ENCODE measurements at places on chromosomes 3 and 15.

DNA sequence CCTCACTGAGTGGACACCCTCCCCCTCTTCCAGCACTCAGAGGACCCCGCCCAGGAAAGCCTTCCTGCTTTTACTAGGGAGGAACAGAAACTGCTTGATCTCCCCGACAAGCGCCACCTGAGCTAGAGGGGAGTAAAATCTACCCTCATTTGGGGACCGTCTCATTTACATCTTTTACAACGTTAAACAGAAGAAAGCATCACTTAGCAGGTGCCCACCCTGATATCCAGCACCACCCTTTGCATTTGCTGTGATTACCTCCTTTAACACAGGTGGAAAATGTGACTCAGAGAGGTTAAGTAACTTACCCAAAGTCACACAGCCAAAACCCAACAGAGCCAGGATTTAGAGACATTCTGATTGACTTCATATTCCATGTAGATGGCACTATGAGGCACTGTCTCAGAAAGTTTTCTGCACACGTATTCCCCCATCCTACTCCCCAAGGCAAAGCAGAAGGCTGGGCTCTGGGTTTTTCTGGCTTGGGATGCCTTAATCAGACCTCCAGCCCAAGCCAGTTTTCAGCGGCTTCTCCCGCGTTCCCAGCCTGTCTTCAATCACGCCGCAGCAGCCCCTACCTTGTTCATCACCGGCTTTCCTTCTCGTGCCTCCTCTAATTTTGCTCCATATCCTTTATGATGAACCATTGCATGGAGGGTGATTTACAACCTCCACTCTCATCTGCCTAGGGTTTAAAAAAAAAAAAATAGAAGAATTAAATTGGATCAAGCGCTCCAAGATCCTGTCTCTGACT is 314.6 kb upstream of the PROK2 start:
- peak; percentile 3 for DNase-seq

- DNase-seq = no peak
These were observed 58.2 kb downstream of the MEX3B start for GRCh38 chr15:81987628-81988027.

DNA sequence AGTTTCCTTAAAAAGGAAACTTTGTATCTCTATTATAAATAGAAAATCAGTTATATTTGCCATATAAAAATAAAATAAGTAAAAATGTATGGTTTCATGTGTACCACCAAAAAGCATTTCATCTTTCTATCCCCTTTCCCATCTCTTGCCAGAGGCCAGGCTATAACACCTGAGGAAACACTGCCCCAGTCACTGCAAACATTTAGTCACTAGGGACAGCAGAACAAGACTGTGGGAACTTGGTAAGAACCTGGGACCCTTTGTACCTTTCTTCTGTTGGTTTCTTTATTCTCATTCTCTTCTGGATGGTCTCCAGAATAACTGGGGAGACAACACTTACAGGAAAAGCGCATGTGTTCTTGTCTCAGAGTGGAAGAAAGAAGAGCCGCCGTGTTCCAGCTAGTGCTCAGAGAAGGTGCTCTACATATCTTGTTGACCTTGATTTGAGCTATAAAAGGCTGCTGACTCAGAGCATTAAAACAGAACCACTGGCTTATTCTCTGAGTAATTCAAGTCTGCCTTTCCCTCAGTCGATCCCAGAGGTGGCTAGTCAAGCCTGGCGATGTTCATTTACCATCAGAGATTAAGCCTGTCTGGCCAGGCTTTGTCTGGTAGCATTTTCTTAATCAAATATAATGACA is 361.6 kb downstream of the RBMS3 start:
- no peak for DNase-seq

DNA sequence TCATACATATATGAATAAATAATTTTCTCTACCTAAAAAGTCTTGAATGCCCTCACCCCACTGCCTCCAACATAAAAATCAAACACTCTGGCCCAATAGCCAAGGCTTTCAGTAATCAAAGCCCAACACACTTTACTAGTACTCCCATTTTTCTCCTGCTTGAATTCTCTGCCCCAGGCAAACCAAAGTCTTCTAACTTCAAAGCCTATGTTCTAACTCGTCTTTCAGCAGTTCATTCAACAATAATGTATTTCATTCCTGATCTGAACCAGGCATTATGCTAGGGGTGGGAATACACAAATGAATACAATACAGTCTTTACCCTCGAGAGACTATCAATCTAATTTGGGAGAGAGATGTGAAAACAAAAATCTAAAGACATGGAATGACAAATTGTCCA is 11.4 kb upstream of the ZNF592 start:
- DNase-seq = no peak

GRCh38 chr3:139123377-139124095 is 78.8 kb upstream of the PRR23C start:
- no peak for DNase-seq

DNA sequence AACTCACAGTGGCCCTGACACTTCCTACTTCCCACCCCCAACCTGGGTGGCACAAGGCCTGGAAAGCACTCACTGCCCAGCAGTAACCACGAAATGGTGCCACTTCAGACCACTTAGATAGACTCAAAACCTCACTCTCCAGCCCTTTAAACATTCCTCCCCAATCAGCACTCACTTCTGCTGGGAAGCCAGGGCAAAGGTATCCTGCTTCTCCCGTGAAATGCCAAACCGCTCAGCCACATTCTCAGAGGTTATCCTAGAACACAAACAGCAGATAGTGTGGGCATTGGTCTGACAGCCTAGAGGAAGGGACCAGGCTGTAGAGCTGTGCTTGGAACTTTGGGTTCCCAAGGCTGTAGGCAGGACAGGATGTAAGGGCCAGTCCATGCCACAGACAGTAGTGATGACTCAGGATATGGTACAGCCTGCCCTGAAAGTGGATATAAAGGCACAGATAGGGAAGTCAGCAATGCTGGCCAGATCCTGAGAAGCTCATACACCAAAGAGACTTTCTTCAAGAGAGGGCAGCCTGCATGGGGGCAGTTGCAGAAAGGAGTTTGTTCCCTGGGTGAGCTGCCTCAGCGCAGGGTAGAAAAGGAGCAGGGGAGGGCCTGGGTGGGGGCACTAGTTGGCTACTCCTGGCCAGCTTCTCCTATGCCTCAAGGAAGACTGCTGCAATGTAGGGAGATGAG is 9.2 kb downstream of the ACAA1 start:
- DNase-seq = no peak

- DNase-seq = no peak
These were observed 384.8 kb downstream of the C3orf38 start for GRCh38 chr3:88534534-88534933.

- DNase-seq = no peak
These were observed 97.2 kb downstream of the SEMA5B start for GRCh38 chr3:122930063-122930997.

GRCh38 chr3:72655131-72655551 is 193.1 kb downstream of the SHQ1 start:
- no peak for DNase-seq

DNA sequence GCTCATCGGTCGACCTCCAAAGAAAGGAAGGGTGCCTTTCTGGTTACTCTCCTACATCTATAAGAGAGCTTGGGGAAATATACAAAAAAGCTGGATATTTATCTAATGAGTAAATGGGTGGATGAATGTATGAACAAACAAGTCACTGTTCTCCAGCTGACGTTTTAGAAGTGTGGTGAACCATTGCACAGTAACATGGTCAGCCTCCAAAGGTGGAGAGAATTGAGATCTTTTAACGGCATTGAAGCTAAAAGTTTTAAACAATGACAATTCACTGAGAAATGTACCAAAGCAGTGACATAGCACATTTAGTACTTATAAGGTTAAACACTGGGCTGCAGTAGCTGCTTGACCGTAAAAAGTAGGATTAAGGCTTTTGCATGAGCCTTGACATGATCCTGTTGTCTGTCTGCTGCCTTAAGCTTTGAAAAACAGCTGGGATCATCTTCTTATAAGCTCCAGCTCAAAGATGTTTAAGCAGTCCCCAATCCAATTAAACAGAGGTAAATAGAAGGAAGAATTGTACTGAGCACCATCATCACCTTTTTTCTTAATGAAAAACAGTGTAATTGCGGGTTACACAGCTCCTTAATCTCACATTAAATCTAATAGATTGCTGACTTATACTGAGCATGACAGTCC is 222.9 kb downstream of the WDR72 start:
- DNase-seq = peak; percentile 41

DNA sequence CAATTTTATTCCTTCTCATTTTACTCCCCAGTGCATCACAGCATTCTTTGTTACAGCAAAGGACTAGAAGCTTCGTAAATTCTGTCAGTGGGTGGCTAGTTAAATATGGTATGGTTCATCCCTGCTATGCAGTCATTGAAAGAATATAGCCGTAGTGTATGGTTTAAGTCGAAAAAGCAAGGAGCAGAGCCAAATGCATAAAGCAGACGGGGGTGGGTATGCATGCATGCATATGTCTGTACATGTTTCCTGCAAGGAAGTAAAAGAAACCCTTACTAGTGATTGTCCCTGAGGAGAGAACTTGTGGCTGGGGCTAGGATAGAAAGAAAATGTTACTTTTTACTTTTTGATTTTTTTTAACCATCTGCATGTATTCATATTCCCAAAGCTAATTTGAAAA is 19.9 kb downstream of the RBP2 start:
- DNase-seq = no peak

- peak; percentile 70 for DNase-seq
These were observed 398.8 kb downstream of the MECOM start for GRCh38 chr3:169264711-169265110.

GRCh38 chr3:191649626-191650025 is 188.7 kb downstream of the PYDC2 start:
- DNase-seq = no peak

- DNase-seq = no peak
These were observed 56.8 kb downstream of the WNT7A start for GRCh38 chr3:13822871-13823585.

DNA sequence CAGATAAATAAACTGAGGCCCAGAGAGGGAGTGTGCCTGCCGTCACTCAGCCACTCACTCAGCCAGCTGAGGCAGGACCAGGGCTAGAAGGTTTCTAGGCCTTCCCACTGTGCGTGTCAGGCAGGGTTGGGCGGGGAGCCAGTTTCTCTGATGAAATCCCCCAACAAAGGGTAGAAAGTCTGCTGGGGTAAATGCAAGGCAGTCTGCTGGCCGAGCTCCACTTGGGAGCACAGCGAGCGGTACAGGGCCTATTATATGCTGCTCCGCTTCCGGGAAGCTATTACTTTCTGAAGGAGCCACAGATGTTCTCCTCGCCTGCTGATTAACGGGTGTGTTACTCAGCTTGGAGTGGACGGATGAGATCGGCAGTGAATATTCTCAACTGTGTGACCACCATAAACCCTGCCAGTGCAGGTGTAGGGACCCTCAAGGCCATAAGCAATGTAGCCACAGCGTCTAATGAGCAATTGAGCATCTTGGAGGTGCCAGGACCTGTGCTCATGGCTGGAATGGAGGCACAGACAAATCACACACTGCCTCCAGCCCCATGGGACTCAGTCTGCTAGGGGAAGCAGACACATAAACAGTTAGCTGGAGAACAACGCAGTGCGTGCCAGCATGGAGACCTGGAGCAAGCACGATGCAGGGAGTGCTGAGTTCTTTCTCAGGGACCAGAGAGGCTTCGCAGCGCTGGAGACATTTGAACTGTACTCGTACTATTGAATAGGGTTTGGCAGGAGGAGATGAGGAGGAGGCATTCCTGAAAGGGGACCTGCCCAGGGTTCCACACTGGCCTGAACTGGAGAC is 42.1 kb downstream of the CORO2B start:
- DNase-seq = peak; percentile 98

DNA sequence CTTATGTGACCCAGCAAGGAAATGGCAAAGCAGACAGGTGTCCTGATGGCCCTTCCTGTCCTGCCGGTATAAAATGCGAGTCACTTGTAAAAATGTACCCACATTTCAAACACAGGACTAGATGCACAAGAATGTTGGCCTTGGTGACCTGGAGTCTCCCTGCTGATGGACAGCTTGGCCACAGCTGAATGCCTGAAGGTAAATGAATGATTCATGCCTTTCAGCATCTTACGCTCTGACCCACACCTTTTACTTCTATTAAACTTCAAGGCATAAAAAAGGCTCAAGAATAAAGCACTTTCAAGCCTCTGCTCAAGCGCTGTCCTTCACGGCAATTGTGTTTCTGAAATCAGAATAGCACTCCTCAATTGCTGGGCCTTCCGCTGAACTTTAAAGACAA is 228.0 kb upstream of the SLCO3A1 start:
- DNase-seq = no peak

DNA sequence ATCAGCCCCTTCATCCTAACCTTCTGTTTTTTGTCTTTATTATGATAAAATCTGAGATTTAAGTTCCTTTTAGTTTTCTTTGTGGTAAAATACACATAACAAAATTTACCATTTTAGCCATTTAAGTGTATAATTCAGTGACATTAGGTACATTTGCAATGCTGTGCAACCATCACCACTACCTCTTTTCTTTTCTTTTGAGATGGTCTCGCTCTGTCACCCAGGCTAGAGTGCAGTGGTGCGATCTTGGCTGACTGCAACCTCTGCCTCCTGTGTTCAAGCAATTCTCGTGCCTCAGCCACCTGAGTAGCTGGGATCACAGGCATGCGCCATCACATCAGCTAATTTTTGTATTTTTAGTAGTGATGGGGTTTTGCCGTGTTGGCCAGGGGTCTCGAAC is 6.2 kb upstream of the RAB11A start:
- no peak for DNase-seq

- peak; percentile 25 for DNase-seq
These were observed 51.9 kb upstream of the PFN2 start for GRCh38 chr3:150022381-150023238.

GRCh38 chr15:81747482-81747881 is 298.3 kb downstream of the MEX3B start:
- DNase-seq = no peak

DNA sequence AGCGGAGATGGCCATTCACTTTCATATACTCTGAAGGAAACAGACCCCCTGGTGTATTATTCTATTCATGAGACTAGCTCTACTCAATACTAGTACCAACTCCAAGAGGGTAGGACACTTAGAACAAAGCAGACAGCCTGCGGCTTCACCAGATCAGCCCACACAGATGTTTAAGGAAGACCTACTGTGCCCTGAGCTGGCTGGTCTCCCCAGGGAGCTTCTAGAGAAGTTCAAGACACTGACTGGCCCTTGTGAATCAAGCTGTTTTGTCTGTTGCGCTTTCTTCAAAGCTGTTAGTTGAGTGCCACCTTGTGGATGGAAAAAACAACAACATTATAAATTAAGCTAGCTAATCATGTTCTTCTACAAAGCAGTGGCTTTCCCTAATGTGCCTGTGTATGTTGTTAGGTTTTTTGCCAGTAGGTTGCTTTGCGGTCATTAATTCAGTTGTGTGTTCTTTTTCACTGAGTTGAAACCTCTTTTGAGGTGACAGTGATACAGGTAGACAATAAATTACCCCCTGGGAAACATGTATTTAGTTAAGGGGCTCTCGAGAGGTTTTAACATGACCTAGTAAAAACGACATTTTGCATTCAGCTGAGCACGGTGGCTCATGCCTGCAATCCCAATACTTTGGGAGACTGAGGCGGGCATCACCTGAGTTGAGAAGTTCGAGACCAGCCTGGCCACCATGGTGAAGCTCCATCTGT is 64.2 kb upstream of the MYZAP start:
- peak; percentile 81 for DNase-seq

- no peak for DNase-seq
These were observed 477.6 kb downstream of the ZNF385D start for GRCh38 chr3:21273259-21274025.
